ENCODE measurements at places on chromosomes 12 and 14.

- no peak for DNase-seq
Observed at GRCh38 chr12:13523536-13524307, 327.2 kb downstream of the EMP1 start.

- no peak for DNase-seq
Observed at GRCh38 chr12:51323966-51324895, at the start of gene BIN2. Gene BIN2, minus strand, starts transcription at chr12:51324174. Its CDS starts 72 bp downstream, at chr12:51324102.

DNA sequence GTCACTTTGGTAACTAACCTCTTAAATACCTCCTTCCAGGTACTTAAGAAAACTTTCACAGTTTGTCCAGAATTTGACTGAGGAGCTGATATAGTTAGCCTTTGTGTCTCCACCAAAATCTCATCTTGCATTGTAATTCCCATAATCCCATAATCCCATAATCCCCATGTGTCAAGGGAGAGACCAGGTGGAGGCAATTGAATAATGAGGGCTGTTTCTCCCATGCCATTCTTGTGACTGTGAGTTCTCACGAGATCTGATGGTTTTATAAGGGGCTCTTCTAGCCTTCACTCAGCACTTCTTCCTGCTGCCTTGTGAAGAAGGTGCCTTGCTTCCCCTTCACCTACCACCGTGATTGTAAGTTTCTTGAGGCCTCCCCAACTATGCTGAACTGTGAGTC lies 7.8 kb upstream of the NOVA1 start:
- DNase-seq: no peak

GRCh38 chr14:62745496-62745895 lies 299.8 kb downstream of the KCNH5 start:
- DNase-seq: no peak

GRCh38 chr12:124233041-124233796 lies 61.7 kb upstream of the RFLNA start:
- DNase-seq: no peak
